Ovary (tissue), 10 donors: ENCODE measurements at places on chromosomes 7 and 10. TPM values are rescaled to one million over a fixed set of nuclear protein-coding genes. Genes with fewer than 3 reads are reported as not detected.

Gene CYP26A1
- total RNA-seq: not detected

Gene MLXIPL
- 49.6 TPM for total RNA-seq

DNA sequence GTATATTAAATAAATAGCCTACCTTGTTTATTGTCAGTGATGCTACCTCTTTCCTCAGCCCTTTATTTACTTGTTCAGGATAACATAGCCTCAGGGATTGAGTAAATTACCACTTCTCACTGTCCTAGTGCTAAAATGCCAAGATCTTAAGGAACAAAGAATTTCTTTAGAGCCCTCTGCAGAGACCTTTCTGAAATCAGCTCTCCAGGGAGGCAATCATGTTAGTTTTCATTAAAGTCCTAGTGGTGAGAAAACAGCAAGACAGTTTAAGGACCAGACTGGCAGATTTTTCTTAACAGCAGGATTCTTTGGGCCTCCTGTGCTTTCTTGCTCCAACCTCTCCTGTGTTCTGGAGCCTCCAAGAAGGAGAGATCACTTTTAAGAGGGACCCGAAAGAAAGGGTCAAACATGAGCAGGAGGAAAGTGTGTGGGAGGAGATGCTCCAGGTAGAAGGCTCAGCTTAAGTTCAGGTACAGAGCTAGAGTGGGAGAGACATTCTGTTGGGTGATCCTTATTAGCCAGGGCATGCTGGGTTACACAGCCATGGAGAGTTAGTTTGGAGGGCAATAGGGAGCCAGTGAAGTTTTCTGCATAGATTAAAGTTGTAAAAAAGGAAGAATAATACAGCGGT, 1.2 kb upstream of the PLCE1 start:
- H3K27me3 ChIP-seq: no peaks in the 10 kb centered on the region
- no peak for DNase-seq
- H3K36me3 ChIP-seq: no peaks in the 10 kb centered on the region
- peaks cover 5% of the 10 kb centered on the region for H3K4me1 ChIP-seq
- H3K27ac ChIP-seq: no peak overlapping the region

DNA sequence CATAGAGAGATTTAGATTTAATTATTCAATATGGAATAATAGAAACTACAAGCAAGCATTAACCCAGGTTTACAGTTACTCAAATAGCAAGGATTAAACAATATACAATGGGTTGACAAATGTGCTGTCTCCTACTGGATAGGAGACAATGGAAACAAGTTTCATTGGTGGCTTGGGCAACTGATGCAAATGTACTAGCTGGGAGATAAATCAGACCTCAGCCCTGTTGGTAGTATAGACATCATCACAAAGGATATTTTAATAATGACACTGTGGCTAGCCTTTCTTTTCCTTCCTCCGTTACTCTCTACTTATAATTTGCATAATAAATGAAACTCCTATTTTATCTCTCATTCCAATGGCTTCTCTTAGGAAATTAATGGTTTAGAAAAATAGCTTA, 96.5 kb upstream of the DKK1 start:
- no peaks in the 10 kb centered on the region for H3K36me3 ChIP-seq
- no peaks in the 10 kb centered on the region for H3K27me3 ChIP-seq
- H3K4me3 ChIP-seq: no peak overlapping the region
- no peak for DNase-seq
- H3K27ac ChIP-seq: no peak overlapping the region

- no peak overlapping the region for H3K4me3 ChIP-seq
- no peaks in the 10 kb centered on the region for H3K27me3 ChIP-seq
- no peaks in the 10 kb centered on the region for H3K36me3 ChIP-seq
- no peak overlapping the region for H3K27ac ChIP-seq
- peaks cover 1% of the 10 kb centered on the region for H3K4me1 ChIP-seq
Observed at GRCh38 chr10:26831936-26832335, 28.8 kb downstream of the ABI1 start.
